ENCODE measurements at places on chromosomes 12 and 14.

GRCh38 chr12:23504043-23504442 is 445.4 kb downstream of the SOX5 start:
- DNase-seq, result no peak

DNA sequence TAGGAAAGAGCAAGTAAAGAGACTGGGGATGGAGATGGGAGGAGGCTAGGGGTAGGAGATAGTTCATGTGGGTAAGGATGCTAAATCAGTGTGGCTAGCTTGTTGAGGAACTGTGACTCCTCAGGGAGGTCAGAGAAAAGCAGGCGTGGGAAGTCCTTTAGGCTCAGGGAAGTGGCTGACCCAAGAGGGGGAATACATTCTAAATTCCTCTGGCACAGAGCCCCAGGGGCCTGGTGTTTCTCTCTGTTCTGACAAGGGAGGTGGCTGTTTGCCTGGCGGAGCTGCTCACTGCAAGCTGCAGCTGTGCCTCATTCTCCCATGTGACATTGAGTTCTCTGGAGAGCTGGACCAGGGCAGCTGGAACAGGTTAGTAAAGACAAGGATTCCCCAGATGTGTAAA is 152.2 kb upstream of the SLC38A2 start:
- no peak for DNase-seq

- DNase-seq, result no peak
Measured at GRCh38 chr12:94416613-94417012, 43.1 kb downstream of the CEP83 start.

DNA sequence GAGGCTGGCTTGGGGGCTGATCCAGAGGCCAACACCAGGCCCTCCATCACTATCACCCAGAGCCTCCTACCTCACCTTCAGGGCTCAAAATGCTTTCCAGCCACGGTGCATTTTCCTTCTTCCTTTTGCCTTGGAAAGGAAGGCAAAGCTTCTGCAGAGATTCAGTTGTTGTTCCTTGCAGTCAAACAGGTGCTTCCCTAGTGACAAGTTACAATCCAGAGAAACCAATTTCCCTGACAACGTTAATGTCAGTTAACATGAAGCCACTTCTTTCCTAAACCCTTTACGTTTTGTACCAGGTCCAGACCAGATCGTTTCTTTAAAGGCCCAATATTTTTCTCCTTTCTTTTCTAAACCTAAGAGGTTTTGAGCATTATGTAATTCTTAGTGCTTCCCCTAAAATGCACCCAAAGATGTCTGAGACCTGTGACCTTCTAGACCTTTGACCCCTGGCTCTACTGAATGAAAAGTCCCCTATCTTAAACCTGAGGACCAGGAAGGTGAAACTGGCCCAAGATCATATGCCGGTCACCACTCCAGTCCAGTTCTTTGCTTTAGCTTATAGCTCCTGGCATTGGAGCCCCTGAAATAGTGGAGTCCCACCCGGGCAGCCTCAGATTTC is 211.5 kb downstream of the SLC41A2 start:
- no peak for DNase-seq

GRCh38 chr14:68696721-68697495 is 96.0 kb downstream of the ZFP36L1 start:
- DNase-seq, result no peak

DNA sequence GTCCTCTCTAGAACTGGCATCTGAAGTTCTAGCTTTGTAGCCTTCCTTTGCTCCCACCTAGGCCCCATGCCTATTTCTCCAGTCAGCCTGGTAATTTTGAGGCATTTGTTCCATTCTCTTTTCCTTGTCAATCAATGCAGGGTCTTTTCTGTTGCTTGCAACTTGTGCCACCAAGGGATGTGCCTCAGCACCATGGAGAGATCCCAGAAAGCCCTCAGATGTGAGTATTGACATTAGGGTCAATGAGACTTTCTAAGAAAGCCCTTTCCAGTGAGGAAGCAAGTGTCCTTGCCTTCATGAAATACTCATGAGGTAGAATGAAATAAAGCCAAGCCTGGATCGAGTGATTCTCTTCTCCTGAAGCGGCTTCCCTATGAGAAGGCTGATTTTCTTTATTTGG is 213.9 kb downstream of the SLC15A4 start:
- DNase-seq, result no peak

- no peak for DNase-seq
Measured at GRCh38 chr12:91179966-91180561, 2.6 kb downstream of the DCN start.

DNA sequence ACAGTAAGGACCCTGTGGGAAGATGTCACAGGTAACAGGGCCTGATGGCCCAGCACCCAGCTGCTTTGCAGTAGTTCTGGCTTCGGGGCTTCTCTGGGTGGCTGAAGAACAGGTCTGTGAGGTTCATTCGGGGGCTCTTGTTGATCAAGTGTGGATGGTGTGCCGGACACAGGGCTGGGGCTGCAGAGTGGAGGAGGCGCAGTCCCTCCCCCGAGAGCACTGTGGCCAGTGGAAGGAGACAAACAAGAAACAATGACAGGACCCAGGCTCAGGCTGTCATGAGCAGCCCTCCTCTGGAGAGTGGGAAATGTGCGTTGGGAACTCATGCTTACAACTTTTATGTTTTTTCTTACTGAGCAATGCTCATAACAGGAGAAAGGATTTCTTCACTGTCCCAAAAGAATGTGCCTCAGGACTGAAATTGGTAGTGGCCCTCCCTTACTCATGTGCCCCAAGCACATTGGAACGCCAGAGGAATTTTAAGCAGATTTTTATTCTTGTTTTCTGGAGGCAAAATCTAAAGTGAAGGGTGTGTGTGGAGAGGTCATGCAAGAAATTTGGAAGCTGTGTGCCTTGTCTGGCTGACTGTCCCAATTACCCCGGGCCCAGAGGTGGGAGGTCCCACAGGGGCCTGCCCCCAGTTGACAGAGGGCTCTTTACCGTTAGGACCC is 233.8 kb downstream of the CACNA1C start:
- no peak for DNase-seq

GRCh38 chr12:131038159-131038558 is 84.5 kb downstream of the ADGRD1 start:
- no peak for DNase-seq

- DNase-seq, result no peak
Measured at GRCh38 chr14:98177551-98177950, 1094.4 kb downstream of the BCL11B start.

DNA sequence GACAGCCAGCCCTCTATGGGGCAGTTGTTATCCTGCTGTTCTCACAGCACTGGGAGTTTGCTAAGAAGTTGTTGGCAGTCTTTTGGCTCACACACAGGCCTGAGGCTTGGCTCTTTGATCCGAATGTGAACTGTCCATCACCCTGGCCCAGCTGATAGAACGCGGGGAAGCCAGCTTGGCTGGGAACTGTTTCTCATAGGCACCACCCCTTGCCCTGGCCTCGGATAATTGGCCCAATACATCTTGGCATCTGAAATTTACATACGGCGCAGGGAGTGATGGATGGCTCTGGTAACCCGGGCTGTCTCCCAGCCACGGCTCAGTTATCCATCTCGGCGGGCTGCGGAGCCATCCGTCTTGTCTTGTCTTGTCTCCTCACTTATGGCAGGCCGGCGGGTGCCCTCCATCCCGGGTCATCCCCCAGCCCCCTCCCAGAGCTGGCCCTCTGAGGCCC is 164.1 kb downstream of the PHETA1 start:
- no peak for DNase-seq

GRCh38 chr12:132824053-132824452 is 4.6 kb downstream of the GOLGA3 start:
- DNase-seq, result no peak

- DNase-seq, result no peak
Measured at GRCh38 chr12:11767029-11767724, 117.7 kb downstream of the ETV6 start.

GRCh38 chr14:76163668-76164363 is 12.1 kb downstream of the GPATCH2L start:
- DNase-seq, result no peak

GRCh38 chr14:51283402-51284085 is 43.5 kb downstream of the TMX1 start:
- DNase-seq, result peak; percentile 39

- DNase-seq, result no peak
Measured at GRCh38 chr12:64088431-64089349, 133.4 kb downstream of the KICS2 start.

- DNase-seq, result no peak
Measured at GRCh38 chr14:91893007-91893406, 25.7 kb upstream of the TC2N start.

DNA sequence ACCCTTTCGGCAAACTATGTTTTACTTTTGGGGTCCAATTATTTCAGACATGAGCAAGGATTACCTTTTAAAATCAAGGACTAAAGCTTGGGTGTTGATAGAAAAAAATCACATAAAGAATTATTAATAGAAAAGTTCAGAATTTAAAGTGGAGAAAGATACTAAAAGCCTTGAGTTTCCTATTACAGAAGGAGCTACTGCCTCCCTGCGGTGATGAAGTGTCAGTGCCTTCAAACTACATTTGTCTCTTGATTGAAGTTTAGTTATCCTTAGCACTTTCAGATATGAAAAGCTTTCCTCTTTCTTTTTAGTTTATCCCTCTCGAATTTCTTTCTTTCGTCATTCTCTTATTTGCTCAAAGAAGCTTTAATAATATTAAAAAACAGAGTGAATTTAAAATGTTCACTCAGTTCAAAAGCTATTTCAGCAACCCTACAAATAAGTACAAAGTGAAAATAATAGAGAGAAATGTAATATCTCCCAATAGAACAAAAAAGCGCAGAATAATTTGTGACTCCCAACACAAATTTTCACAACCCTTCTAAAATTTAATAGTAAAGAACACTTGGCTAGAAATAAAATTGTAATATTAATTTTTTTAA is 87.6 kb downstream of the SEC23A start:
- no peak for DNase-seq

DNA sequence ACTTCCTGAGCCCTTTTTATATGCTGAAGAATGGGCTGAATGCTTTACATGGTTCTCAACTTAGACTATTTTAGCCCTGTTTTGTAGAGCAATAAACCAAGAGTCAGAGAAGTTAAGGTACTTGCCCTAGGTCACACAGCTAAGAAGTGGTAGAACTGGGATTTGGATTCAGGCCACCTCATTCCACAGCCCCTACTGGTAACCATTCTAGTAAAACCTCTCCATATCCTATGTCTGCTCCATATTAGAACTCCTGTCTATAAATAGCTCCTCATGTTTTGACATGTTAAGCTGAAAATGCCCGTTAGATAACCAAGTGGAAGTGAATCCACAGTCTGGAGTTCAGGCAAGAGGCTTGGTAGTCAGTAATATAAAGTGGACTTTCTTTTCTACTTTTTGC is 111.6 kb downstream of the HECTD4 start:
- DNase-seq, result no peak

DNA sequence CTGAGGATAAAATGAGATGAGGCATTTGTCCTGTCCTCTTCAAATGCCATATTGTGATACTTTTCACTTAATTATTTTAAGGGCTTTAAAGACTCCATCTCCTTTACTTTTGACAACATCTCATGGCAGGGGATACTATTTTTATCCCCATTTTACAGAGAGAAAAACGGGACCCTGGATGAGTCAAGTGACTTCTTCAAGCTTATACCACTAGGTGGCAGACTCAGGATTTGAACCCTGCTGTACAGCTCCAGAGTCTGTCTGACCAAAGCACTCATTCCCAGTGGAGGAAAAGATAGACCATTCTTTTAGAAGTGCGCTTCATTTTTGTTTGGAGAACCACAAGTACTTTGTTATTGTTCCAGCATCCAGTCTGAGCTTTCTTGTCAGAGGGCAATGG is 1.7 kb upstream of the SMOC1 start:
- DNase-seq, result no peak

- no peak for DNase-seq
Measured at GRCh38 chr14:55645845-55646832, 66.1 kb downstream of the KTN1 start.

DNA sequence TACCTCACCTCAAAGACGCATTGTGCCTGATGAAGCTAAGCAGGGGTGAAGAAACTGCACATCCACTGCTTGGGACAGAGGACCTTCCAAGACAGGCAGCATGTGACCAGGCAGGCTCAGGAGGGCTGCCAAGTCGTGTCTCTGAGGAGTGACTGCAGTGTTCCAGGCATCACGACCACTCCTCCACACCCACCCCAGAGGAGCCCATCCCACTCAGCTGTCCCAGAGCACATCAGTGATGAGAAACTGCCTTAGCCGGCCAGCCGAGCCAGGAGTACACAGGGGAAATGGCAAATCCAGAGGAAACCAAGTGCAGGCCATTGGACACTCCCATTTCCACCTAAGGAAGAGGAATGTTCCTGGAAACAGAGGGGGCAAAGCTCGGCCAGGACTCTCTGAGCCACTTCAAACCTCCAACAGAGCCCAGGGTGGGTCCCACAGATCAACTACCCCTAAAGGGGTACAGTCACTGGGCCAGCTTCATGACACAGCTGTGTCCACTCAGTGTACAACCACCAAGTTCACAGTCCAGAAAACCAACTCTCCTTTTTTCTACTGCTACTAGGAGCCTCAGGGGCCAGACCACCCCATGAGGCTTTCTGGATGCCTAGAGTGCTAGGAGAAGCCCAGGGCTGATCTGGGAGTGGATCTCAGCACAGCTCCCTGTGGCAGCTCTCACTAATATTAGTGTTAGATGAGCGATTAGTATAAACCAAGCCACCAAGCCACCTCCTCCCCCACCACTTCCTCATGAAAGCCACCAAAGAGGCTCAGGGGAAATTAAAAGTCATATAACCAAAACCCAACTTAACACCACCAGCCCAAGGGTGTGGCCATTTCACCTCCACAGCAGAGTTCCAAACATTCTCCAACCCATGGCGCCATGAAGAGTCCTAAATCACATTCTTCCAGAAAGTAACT is 15.4 kb downstream of the PXN start:
- DNase-seq, result no peak

GRCh38 chr14:91258011-91258618 is 13.6 kb upstream of the GPR68 start:
- no peak for DNase-seq

DNA sequence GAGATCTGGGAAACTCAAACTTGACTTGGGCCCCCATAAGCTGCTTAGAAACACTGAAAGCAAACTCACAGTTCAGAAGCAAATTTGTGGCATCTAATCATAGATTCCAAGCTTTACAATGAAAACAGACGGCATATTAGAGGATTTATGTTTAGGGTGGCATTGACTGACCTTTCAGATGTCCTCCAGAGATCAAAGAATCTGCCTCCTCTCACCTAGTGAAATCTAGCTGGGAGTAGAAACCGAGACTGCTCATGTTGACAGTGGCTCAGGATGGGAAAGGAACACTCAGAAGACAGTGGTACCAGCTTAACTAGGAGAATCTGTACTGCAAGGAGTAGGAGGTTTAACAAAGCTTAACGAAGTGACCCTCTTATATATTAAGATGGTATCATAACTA is 345.0 kb downstream of the GXYLT1 start:
- no peak for DNase-seq

DNA sequence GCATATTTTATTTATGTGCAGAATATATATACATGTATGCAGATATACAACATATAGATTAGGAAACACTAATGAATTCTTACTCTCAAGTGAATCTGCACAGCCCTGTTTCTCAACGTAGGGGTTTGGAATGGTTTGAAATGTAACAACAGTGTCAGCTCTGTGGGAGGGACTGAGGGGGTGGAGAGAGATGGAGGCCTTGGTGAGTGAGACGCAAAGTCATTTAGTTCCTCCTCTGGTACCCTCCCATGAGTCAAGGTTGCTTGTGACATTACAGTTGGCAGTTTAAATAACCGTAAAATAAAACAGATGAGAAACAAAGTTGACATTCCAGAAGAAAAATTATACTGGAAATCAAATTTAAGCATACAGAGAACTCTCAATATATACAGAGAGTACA is 313.0 kb upstream of the PRKD1 start:
- no peak for DNase-seq

All from cerebellar nuclear complex (tissue), 1 donor.